GM20000 (cell line): ENCODE measurements at places on chromosomes 5 and 9.

GRCh38 chr5:121377461-121377860 is 474.2 kb upstream of the FTMT start:
- DNase-seq = no peak

- no peak for DNase-seq
These were observed 25.7 kb downstream of the DRD1 start for GRCh38 chr5:175418251-175418650.

DNA sequence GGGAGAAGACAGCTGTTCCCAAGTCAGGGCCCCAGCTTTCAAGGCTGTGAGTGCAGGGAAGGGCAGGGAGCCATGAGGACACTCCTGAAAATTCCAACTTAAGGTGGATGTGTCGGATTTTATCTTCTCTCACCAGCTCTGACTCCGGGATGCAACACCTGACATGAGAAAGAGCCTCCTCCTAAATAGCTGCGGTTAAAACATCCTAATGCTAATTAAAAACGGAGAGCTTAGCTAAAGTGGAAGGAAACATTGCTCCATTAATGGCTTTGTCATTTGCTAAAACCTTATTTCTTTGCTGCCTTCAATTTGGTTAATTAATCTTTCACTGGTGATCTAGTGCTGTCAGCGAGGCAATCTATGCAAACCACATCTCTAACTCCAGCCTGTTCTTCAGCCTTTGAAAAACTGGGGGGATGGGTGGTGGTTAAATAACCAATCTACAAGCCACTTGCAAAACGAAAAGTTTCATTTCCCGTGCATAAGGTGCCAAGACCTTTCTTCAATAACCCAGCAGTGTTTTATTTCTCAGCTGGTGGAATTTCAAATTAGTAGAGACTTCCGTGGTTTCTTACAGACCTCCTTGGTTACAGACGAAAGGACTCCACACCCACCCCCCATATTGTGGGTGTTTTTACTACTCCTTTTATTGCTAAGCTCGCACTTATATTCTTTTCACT is 379.6 kb downstream of the MLLT3 start:
- peak; percentile 36 for DNase-seq

- no peak for DNase-seq
These were observed 157.6 kb downstream of the SLC12A2 start for GRCh38 chr5:128241051-128241695.

DNA sequence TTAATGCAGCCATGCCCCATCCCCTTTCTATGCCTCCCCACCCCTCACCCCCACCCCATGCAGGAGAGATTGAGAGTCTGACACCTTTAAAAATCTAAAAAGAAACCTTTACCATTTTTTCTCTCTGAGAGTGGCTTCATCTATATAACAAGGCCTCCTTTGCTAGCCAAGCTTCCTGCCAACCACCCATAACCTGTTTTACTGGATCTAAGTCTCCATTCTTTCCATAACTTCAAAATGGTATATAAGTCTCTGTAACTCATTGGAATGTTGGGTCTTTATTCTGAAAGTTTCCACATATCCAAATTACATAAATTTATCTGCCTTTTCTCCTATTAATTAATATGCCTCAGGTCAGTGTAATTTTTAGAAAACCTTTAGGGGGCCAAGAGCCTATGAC is 1174.0 kb downstream of the MAT2B start:
- DNase-seq = no peak

DNA sequence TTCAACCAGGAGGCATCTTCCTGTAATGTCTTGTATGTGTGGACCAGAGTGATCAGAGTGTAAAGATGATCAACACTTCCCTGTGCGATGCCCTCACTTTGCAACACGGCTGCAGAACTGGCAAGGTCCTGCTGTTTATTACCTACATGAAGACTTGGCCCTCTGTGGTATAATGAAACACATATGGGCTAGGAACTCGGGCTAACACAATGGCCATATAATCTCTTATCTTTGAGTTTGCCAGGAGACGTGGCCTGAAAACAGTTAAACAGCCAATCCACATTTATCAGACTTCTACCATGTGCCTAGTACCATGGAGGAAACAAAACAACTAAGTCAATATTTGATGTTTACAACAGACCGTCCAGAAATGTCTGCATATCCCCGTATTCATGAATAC is 145.5 kb downstream of the ZNF462 start:
- DNase-seq = no peak

DNA sequence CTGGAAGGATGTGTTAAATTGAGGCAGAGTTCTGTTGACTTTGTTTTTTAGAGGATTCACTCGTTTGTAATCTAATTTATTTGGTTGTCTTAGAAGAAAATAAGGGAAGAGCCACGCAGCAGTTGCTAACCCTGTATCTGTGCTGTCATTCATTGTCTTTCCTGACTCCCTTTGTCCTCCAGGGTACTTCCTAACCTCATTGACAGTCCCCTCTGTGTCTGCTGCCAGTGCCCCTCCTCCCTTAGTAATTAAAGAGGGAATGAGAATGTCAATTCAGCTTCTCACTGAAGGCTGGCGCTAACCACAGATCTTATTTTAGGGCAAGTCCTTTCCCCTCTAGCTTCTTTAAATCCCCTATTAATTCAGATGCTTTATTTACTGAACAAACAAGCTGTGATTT is 84.0 kb downstream of the MAST4 start:
- no peak for DNase-seq

GRCh38 chr5:36854402-36855140 is 22.0 kb upstream of the NIPBL start:
- DNase-seq = no peak

GRCh38 chr5:177350776-177351391 is 584 bp downstream of the LMAN2 start:
- no peak for DNase-seq

GRCh38 chr5:81192373-81192750 is 40.8 kb upstream of the CKMT2 start:
- no peak for DNase-seq

DNA sequence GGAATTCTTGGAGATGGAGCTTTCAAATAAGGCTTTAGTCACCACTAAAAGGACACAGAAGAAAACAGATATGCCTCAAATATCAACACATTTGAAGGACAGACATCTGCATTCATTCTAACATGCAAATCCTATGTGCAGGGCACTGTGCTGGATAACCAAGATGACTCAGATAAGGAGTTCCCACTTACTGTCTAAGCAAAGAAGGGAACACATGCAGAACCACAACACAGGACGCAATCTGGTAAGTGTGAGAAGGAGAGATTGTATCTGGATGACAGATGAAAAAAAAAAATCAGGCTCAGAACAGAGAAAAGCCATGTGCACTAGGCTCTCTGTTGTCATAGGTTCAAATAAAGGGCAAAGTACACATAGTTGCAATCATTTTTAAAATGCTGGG is 42.5 kb downstream of the ELAVL2 start:
- DNase-seq = no peak

GRCh38 chr9:91914404-91914803 is 35.6 kb downstream of the ROR2 start:
- no peak for DNase-seq

- DNase-seq = no peak
These were observed 85.5 kb downstream of the ADGRV1 start for GRCh38 chr5:90644132-90644531.

- DNase-seq = no peak
These were observed 80.2 kb downstream of the DOCK2 start for GRCh38 chr5:169717288-169717687.

DNA sequence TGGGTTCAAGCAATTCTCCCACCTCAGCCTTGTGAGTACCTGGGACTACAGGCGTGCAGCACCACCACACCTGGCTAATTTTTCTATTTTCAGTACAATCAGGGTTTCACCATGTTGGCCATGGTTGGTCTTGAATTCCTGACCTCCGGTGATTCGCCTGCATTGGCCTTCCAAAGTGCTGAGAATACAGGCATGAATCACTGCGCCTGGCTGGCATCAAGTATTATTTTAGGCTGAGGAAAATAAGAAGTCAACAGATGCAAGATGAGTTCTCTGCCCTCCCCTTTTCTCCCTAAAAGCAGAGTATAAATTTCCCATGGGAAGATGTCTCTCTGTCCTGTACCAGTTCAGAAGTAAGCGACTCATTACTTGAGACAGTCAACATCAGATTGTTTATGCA is 71.5 kb downstream of the ELAVL2 start:
- DNase-seq = no peak

- DNase-seq = no peak
These were observed 91.2 kb downstream of the RIC1 start for GRCh38 chr9:5720151-5720550.

DNA sequence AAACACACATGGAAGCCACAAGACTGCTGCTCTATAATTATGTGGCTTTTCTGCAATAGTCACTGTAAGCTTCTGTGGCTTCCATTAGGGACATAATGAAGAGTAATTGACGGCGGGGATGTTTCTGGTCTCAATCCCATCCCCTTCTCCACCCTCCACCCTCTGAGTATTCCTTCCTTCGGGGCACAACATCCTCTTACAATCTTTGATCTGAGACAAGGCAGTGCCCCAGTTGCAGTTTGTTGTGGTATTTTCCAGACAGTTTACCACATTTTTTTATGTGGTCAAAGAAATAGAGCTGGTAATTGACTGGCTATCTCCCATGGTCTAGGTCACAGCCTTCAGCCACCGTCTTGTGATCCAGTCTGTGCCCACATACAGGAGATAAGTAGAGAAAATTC is 277.7 kb downstream of the NR2F1-AS1 start:
- DNase-seq = no peak

GRCh38 chr5:109546461-109546860 is 136.7 kb upstream of the PJA2 start:
- DNase-seq = no peak

GRCh38 chr9:86200599-86201162 is 58.8 kb downstream of the C9orf153 start:
- DNase-seq = peak; percentile 23

- DNase-seq = no peak
These were observed 213.4 kb downstream of the AUH start for GRCh38 chr9:91148306-91148705.

DNA sequence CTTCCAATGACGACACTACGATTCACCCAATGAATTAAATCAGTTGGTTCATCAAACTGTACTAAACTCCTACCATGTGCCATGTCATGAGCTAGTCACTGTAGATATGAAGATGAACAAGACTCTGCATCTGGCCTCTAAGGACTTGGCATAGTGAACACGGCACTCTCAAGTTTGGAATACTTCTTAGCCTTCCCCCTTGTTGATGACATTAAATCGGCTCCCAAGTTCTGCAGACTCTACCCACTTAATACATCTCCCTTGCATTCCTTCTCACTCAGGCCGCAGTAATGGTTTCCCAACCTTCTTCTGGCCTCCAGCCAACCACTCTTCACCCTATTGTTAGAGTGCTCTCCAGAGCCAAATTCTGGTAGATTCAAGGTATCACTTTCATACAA is 184.7 kb downstream of the MAPKAP1 start:
- no peak for DNase-seq

DNA sequence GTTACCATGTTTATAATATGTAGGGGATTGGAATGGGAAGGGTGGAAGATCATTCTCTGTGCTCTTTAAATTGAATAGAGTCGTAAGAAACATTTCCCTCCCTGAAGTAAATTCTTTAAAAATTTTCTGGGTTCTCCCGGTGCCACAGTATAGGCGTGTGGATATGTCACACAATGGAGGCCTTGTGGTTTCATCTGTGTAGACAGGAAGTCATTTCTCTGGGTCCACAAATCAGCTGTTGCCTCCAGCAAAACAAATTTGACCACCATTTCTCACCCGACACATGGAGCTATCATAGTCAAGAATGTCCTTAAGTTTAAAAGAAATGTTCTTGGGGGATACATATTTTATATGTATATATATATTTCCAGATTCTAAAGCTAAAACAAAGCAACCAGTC is 17.4 kb downstream of the CEP78 start:
- no peak for DNase-seq

- DNase-seq = no peak
These were observed 108.9 kb downstream of the CACNA1B start for GRCh38 chr9:137986268-137987099.

DNA sequence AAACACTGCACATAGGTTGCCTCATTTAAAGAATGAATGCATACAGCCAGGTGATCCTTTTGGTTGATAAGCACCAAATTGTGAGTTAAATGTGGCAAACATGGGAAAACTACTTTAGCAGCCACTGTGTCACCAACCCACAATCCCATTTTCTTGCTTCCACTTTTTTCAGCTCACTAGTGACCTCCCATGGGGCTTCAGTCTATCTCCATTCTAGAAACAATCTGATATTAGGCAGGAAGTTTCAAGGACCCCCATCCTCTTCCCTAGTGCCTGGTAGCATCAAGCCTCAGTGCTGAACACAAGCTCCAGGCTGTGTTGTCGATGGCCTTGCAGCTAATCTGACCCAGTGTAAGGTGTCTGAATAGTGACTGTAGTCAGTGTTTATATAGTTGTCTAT is 66.2 kb downstream of the PLPPR1 start:
- no peak for DNase-seq

- DNase-seq = no peak
These were observed 254.0 kb downstream of the DEPDC1B start for GRCh38 chr5:60445921-60446320.

DNA sequence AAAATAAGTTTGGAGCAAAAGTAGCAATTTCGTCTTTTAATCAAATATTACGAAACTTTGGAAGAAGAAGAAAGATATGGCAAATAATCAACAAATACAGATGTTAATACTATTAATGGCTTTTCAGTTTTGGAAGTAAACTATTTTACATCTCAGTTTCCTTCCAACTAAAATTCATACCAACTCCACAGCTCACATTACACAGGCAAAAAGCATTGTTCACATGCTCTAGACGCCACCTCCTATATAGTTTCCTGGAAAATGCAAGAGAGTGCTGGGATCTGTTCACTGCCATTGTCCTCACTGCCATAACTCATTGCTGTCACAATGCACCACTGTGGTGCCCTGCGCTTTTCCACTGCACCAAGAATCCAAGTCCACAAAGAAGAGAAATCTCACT is 149.0 kb upstream of the FTMT start:
- DNase-seq = no peak

GRCh38 chr5:156800929-156801328 is 49.2 kb upstream of the PPP1R2B start:
- DNase-seq = no peak

DNA sequence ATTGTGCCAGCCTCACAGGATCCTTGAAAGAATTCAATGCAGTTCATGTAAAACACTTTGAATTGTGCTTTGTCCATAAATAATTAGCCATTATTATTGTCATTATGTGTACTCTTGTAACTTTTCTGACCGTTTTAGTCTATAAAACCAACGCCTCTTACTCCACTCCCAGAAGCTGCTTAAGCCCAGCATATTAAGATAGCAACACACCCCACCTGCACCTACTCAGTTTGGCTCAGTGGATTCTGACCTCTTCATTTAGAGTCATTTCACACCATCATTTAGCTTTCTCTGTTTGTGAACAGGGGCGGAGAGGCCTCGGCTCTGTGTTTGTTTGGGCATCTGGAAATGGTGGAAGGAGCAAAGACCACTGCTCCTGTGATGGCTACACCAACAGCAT is 205.1 kb downstream of the PCSK5 start:
- DNase-seq = no peak

GRCh38 chr9:81823672-81824554 is 104.3 kb upstream of the SPATA31D4 start:
- no peak for DNase-seq
